ENCODE measurements at places on chromosomes 13 and 19.
A peak's percentile ranks its signal among the peaks of the same experiment; 100 is the strongest.

DNA sequence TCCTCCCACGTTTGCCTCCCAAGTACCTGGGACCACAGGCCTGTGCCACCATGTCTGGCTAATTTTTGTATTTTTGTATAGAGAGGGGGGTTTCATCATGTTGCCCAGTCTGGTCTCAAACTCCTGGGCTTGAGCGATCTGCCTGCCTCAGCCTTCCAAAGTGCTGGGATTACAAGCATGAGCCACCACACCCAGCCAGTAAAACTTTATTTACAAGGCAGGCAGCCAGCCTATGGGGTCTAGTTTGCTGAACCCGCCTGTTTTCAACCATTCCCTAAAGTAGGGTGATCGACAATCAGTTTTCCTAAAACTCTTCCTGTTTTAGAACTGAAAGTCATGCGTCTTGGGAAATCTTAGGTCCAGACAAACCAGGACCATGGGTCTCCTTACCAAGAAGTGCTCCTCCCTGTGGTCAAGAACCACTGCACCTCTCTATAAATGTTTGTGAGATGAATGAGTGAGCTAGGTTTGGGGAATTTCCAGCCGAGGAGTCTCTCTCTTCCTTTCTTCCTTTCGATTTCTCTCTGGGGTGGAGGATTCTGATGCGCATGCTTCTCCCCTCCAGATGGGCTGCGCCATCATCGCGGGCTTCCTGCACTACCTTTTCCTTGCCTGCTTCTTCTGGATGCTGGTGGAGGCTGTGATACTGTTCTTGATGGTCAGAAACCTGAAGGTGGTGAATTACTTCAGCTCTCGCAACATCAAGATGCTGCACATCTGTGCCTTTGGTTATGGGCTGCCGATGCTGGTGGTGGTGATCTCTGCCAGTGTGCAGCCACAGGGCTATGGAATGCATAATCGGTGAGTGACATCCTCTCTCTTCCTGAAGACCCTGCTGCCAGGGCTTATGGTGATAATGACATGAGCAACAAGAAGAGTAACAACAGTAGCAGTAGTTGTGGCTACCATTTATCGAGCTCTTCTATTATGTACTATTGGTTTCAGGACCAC, 38.7 kb downstream of the ADGRE1 start:
- no peak for DNase-seq

- no peak for DNase-seq
Measured at GRCh38 chr13:46480131-46480530, 72.8 kb upstream of the LRCH1 start.

- DNase-seq, result no peak
Measured at GRCh38 chr13:111131048-111131447, 15.9 kb downstream of the ARHGEF7 start.

- no peak for DNase-seq
Measured at GRCh38 chr19:53849237-53849676, 18.4 kb upstream of the MYADM start.

DNA sequence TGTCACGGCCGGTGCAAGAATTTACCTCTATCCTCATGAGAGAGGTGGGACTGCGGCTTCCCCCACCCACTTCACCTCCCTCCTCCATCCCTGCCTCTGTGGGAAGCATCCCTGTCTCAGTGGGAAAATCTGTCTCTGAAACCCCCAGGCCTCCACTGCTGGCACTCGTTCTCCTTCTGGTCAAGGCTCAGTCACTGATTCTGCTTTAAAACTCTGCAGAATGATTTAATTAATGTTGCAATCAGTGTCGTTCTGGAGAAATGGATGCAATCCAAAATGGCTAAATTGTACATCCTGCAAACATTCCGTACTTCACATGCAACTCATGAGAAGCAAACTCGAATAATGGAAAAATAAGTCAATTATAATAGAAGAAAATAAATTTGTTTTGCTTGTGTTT, 5.6 kb downstream of the RASL11A start:
- no peak for DNase-seq

GRCh38 chr19:19562665-19563347, 24.7 kb downstream of the CILP2 start:
- no peak for DNase-seq

GRCh38 chr19:43595605-43595998, 332 bp downstream of the IRGQ start:
- peak; percentile 32 for DNase-seq

- DNase-seq, result no peak
Measured at GRCh38 chr19:45003485-45003884, 2.2 kb downstream of the RELB start.

GRCh38 chr19:42042455-42043170, 27.4 kb downstream of the GRIK5 start:
- DNase-seq, result no peak

GRCh38 chr13:80441968-80442367, 101.0 kb upstream of the SPRY2 start:
- no peak for DNase-seq

DNA sequence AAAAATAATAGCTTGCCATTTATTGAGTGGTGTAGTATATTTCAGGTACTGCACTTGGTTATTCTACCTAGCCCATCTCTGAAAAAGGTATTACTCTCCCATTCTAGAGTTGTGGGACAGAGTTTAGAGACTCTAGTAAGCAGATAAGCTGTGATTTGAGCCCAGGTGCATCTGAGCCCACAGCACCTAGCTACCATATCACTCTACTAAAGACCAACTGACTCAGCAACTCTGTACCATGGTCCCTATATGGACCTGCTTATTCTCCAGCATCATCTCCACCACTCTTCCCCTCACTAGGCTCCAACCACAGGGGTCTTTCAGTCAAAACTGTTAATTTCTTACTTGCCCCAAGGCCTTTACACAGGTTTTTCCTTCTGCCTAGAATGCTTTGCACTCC, 64.4 kb downstream of the UBL3 start:
- DNase-seq, result no peak

DNA sequence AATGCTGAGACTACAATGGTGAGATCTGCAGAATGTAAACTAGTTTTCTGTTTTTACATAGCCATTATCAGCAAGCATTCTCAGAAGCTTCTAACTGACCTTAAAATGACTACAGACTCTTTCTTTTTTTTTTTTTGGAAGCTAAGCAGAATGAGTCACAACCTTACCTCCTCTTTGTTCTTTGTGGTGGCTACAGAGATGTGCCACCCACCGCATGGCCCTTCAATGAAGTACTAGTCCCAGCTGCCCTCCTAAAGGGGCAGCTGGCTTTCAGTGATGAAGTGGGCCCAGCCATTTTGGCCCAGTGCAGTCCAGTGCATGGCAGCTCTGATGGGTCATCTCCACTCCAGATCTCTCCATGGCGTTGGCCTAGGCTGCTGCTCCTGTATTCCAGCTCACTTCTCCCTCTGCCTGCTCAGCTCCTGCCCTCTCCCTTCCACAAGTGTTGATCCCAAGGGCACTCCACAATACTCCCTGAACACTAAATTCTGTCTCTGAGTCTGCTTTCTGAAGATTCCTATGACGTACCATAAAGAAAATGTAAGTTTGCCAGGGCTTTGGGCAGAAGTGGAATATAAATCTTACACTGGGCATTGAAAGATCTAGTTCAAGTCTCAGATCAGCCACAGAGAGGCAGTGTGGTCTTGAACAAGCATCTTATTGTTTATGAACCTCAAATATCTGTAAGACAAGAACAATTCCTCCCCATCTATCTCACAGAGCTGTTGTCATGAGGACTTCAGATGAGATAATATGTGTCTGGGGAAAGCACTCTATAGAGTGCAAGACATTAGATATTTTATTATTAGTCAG, 85.6 kb downstream of the RXFP2 start:
- DNase-seq, result peak; percentile 4

DNA sequence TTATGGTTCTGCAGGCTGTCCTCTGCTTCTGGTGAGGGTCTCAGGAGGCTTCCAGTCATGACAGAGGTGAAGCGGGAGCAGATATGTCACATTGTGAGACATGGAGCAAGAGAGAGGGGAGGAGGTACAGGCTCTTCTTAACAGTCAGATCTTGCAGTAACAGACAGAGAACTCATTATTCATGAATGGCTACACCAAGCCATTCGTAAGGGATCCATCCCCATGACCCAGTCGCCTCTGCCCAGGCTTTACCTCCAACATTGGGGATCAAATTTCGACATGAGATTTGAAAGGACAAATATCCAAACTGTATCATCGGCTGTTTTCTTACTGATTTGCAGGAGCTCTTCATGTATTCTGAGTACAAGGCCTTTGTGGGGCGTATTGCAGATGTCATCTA, 21.7 kb downstream of the ZNF507 start:
- DNase-seq, result no peak
